Kidney tubule cell (primary cell): ENCODE measurements at places on chromosomes 16 and 17.
A peak's percentile ranks its signal among the peaks of the same experiment; 100 is the strongest.

GRCh38 chr17:58666858-58667267 is 25.0 kb downstream of the TEX14 start:
- peak; percentile 25 for DNase-seq

DNA sequence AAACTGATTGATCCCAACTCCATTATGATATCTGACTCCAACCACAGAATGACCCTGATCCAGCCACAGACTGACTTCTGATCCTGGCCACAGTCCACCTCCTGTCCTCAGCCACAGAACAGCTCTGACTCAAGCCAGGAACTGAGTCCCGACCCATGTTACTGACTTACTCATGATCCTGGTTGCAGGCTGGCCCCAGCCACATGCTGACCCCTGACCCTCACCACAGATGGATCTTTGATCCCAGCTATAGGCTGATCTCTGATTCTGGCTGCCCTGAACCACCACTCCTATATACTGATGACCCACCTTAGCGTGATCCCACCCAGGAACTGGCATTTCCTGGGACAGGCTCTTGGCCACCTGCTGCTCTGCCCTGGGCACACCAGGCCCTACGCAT is 32.2 kb upstream of the IL21R start:
- peak; percentile 48 for DNase-seq

- no peak for DNase-seq
These were observed 312.5 kb downstream of the MAF start for GRCh38 chr16:79288066-79288465.

GRCh38 chr16:84209989-84210388 is 19.0 kb downstream of the ADAD2 start:
- no peak for DNase-seq

- DNase-seq, result peak; percentile 54
These were observed 55.1 kb downstream of the ATP2C2 start for GRCh38 chr16:84423416-84423837.

DNA sequence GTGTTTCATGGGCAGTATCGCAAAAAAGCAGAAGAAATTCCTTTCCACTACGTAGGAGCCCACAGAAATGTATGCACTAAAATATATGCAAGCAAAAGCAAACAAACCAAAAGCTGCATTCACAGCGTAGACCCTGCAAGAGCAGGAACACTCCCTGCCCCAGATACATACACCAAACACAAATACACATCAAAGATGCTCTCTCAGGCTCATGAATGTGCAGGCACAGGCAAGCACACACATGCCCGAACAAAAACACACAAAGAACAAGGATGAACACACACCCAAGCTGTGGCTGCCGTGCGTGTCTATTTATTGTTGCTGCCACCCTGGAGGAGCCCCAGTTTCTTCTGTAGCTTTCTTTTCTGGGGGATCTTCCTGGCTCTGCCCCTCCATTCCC is 1.7 kb downstream of the NUPR1 start:
- DNase-seq, result no peak

DNA sequence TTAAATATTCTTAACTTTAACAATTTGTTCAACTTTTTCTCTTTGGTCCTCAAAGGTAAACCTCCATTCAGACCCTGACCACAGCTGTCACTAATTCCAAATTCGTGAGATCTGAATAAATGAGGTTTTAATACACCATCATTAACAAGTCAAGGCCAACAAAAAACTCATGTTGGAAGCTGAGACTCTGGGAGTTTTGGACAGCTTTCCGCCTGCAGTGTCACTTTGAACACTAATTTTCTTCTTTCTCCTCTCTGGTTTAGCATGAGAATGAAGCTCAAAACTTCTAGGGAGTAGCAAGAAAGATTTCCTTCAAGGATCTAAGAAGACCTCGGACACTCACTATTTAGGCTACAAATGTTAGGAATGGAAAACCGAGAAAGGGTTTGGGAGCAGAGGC is 32.7 kb upstream of the DNAH9 start:
- DNase-seq, result no peak

- DNase-seq, result no peak
These were observed 25.4 kb downstream of the ARHGAP44 start for GRCh38 chr17:12814718-12815117.

- DNase-seq, result no peak
These were observed 1.9 kb downstream of the GIT1 start for GRCh38 chr17:29587591-29587990.

DNA sequence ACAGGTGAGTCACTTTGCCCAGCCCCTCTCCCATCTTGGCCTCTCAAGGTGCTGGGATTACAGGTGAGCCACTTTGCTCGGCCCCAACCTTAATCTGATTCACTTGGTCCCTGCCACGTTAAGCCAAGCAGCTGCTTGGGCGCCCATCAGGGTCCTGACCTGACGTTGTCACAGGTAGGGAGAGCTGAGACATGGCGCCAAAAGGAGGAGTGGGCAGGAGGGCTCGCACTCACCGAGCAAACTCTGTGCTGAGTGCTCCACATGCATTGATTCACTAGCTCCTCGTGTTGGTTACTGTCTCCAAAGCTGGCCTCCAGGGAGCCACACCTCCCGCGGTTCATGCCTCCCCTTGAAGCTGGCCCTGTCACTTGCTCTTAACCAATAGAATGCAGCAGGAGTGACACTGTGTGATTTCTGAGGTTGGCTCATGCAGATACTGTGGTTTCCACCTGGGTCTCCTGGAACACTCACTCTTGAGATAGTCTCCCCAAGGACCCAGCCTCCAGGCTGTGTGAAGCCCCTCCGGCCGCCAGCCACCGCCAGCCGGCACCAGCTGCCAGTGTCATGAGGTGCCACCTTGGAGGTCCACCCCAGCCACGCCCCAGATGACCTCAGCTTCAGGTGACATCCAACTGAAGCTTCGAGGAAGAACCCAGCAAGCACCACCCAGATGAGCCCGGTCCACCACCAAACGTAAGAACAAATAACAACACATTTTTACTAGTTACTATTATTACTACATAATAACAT is 223.0 kb downstream of the GSG1L start:
- peak; percentile 9 for DNase-seq

DNA sequence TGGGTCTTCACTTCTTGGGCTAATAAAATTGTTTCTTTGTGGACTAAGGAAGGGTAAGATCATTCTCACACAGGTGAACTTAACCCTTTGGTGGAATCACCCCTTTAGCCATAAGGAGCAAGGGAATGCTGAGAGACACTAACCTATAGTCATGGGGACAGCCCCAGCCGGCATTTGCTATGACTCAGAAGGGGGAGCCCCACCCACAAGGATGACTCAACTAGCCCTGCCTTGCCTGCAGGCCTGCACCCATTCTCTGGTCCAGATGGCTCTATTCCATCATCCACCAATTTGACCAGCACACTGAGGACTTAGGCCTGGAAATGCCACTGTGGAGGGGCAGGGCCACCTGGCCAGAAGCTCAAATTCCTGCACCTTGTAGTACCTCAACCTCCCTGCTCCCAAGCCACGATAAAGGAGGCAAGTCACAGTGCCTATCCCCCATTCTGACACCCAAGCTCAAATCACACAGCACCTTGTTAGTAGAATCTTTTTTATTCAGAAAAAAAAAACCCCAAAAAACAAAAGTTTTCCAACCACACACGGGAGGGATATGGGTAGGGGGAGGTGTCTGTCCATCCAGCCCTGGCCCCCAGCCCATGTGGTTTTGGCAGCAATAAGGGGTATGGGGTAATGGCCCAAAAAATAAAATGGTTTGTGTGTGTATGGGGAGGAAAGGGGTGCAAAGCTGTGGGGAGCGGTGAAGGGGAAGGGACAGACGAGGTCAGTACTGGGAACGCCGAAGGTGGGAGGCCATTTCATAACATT is 3.0 kb downstream of the PFN1 start:
- DNase-seq, result peak; percentile 95

- DNase-seq, result peak; percentile 84
These were observed 36.6 kb downstream of the UBE2G1 start for GRCh38 chr17:4329838-4330237.

DNA sequence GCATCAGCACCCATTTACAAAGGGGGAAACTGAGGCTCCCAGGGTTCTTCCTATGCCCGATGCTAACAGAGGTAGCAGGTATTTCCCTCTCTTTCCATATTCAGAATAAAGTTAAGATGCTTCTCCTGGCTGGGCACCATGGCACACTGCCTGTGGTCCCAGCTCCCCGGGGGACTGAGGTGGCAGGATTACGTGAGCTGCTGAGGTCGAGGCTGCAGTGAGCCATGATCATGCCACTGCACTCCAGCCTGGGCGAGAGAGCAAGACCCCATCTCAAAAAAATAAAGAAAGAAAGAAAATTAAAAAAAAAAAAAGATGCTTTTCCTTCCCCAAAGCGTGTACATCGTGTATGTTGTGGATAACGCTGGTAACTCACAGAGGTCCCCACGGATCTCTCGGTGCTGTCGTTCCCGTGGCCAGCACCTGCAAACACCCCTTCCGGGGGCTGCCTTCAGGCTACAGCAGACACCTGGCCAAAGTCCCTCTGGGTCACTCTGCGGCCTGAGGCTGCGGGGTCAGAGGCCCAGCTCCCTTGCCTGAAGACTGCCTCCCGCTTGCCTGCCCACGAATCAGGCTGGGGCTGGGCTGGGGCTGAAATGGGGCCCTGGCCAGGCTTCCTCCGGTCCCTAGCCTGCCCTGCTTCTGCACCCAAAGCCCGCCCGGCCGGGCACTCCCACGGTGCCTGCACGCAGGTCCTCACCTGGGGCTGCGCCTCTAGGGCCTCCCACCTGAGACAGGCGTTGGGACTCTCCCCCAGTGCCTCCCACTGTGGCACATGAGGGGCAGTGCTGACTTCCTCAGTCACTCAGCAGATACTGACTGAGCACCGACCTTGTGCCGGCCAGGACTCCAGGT is 63.1 kb downstream of the ZDHHC7 start:
- DNase-seq, result no peak

DNA sequence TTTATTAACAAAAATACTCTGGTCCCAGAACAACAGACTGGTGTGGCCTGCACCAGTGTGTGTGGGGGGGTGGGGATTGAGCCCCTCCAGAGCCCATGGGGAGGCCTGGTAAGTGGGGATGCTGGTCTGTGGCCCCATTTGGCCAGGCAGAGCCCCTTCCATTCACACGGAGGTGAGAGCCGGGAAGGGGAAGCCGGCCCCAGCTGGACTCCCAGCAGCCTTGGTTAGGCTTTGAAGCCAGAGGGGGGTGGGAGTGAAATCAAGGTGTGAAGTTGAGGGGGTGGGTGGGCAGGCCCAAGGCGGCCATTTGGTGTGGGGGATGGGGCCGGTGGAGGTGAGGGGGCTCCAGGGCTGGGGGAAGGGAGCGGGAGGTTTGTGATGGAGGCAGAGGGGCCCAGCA is 5.9 kb downstream of the TBX6 start:
- no peak for DNase-seq

GRCh38 chr16:85245307-85246172 is 133.3 kb upstream of the CIBAR2 start:
- peak; percentile 52 for DNase-seq

DNA sequence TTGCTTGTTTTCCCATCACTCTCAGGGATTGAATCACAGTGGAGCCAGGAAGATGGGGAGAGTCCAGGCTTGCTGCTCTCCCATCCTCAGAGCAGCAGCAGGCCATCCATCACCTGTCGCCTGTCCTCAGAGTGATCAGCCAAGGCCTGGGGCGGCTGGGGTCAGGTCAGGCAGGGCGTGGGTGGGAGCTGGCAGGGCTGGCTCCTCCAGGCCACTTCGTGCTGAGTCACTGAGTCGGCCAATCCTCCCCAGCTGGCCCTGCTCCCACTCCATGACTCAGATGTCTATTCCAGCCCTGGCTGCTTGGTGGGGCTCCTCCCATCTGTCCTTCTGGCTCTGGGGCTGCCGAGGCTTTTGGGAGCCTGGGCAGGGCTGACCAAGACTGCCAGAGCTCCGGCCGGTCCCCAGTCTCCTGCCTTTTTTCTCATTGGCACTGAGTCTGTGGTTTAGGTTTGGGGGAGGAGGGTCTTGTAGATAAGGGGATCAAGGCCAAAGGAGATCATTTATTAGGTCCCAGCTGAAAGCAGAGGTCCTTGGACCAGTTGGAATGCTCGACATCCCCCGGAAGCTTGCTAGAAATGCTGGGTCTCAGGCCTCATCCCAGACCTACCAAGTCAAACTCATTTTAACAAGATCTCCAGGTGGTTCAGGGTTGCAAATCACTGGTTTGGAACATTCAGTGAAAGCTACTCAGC is 72.7 kb downstream of the ABCC1 start:
- peak; percentile 95 for DNase-seq

- DNase-seq, result no peak
These were observed 54.5 kb upstream of the ADORA2B start for GRCh38 chr17:15890279-15890892.
